ENCODE measurements at places on chromosomes 7 and 10. TPM values are rescaled to one million over a fixed set of nuclear protein-coding genes. Genes with fewer than 3 reads are reported as not detected.

Gene HOXA4
- 0.98 TPM for total RNA-seq

Gene IRF5
- total RNA-seq = 15.0 TPM

DNA sequence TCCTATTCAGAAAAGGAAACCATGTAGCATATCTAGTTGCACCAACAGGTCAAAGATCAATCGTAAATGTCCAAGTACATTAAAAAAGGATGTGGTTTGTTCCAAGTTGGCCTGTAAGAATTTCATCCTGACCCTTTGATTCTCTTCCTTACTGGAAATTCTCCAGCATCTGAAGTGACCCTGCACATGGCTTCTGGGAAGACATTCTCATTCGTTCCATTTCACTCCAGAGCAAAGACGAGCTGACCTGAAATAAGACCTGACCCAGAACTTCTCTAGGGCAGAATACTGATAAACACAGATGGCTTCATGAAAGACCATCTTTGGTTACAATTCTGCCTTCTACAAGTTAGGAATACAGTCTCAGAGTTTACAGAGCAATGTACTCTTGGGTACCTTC lies 39.8 kb downstream of the ASB4 start:
- DNase-seq = no peak

GRCh38 chr7:145957160-145957890 lies 159.3 kb upstream of the CNTNAP2 start:
- DNase-seq = no peak

DNA sequence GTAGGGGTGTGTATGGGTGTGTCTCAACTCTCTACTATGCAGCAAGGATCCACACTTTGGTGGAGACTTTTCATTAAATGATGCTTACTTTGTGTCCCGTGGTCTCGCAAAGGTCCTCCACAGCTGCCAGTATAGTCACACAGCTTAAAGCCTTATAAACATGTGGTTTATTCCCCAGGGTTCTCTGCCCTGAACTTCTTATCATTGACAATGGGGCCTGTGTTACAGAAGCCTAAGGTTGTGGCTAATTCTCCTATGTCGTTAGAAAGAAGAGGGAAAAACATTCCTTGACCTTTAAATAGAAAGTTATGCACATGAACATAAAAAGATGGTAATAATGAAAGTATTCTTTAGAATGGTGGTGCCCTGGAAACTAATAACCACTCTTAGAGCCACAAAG lies 201.4 kb downstream of the INHBA start:
- DNase-seq = no peak

- no peak for DNase-seq
Observed at GRCh38 chr10:19788075-19788686, 28.1 kb upstream of the PLXDC2 start.

- DNase-seq = no peak
Observed at GRCh38 chr7:4136501-4137110, 545.5 kb upstream of the FOXK1 start.

DNA sequence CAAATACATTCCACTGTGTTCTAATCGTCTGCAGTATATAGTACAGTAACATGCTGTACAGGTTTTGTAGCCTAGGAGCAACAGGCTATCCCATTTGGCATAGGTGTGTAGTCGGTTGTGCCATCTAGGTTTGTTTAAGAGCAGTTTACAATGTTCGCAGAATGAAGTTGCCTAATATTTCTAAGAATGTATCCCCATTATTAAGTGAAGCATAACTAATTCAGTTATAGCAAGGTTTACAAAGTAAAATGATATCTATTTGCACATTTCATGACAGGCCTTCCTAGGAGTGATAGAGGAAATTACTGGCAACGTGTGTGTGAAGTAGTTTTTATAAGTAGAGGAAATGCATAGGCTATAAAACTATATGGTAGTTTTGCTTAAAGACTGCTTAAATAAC lies 4.0 kb downstream of the CREM start:
- no peak for DNase-seq

DNA sequence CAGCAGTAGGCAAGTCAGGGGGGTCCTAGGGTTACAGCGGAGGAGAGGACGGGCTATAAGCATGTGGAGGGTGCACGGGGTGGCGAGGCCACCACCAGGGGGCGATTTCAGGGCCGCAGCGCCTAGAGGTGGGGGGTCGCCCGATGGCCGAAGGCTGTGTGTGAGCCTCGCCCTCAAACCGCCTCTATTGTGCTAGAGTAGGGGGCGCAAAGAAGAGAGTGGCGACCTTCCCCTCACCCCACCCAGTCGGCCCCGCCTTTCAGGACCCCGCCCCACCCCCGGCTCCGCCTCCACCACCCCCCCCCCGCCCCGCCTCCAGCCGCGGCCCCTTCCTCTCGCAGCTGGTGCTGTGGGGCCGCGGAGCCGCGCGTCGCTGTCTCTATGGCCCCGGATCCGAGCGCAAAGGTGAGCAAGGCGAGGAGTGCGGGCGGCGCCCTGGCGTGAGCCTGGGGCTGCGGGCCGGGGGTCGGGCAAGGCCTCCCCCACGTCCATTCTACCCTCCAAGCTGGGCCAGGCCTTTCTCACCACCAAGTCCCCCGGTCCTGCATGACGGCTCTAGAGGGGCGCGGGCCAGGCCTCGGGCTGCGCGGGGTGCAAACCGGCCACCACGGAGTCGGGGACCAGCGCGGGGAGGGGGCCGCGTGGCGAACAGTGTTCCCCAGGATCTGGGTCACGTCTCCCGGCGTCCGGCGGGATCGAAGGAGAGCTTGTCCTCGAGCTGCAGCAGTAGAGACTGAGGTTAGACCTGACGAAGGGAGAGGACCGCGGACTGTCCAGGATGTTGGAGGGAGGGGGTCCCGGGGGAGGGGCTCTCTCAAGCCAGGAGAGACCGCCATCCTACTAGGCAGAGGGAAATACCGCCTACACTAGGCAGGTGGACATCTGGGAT lies at the start of gene SEMA4G:
Gene SEMA4G (plus strand): TSS at position 318 of the 889 bp plus-strand sequence. CDS start 3,409 bp downstream, outside the sequence.
- no peak for DNase-seq

DNA sequence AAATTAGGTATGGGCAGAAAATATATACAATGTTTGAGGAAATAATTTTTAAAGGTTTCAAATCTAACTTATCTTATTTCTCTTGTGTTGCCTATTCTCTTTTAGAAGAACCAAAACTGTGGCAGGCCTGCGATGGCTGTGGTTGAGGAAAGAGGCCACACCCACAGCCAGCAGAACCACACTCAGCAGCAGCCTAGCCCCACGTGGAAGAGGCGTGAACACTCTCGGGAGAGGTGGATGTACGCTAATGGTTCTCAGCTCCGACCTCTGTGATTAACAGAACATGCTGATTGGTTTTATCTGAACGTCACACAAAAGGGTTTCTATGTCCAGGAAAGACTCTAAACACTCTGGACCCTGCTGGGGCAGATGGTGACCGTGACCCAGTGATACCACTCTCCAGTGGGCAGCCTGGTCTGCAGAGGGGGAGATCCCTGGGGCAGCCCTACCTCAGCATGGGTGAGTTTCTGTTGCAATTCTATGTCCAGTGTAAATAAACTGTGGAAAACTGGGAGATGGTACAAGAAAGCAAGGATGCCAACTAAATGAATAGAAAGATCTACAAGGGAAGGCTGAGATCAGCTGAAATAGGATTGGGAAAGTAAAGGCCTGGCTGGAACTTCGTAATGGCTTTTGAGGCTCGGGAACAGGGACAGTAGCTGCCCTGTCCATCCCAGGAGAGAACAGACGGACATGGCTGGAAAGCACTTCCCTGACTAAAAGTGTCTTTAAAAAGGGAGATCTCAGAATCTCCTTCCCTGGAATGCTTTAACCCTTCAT lies 26.6 kb downstream of the DIP2C start:
- DNase-seq = peak; percentile 58

GRCh38 chr7:146728141-146728540 lies 611.5 kb downstream of the CNTNAP2 start:
- DNase-seq = no peak

DNA sequence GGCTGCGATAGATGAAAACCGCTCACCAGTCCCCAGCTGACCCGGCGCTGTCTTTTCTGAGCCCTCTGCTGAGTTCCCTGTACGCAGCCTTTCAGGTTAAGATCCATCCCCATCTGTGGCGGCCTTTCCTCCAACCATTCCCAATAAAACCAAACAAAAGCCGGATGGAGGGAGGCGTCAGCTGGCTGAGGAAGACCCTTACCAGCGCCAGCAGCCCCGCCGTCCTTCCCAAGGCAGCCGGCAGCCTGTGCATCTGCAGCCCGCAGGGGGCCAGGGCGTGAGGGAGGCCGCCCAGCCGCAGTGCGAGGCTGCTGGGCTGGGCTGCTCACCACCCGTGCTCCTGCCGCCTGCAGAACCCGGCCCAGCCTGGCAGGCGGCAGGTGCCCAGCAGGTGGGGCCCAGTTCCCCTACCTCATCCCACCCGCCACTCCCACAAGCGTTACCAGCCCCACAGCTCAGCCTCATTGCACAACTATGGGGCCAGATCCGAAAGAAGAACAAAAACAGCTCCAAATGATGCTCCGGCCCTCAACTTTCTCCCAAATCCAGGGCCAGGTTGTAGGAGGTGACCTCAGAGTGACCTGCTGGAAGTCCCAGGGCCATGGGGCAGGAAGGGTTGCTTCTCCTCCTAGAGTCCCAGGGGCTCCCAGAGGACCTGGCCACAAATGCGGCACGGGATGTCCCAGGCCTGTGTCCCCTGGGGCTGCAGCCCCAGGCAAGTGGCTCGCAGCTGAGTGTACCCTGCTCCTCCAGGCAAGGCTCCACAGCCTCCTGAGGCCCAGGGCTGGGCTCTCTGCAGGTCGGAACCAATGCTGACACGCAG lies 23.8 kb downstream of the PAPOLB start:
- DNase-seq = no peak
